Activated CD4-positive, alpha-beta T cell treated with anti-CD3 and anti-CD28 coated beads for 48 hours (primary cell): ENCODE measurements at places on chromosomes 2 and 18.

DNA sequence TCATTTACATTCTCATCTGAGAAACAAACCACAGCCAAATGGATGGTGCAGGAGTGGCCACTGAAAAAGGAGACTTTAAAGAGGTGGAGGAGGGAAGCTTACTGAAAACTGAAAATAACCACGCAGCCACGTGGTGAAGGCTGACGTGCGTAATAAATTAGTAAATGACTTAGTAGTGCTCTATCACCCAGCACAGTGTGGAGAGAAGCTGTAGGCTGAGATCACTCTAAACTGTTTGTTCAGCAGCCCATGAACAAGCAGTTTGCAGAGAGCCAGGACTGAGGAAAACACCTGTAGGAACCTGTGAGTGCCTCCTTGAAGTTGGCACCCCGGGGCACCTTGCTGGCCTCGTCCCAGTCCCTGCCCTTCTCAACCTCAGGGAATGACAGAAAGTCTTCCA lies 193.0 kb downstream of the TXNL1 start:
- no peak for DNase-seq

- DNase-seq: no peak
Measured at GRCh38 chr2:169073211-169073962, 4.0 kb downstream of the DHRS9 start.

DNA sequence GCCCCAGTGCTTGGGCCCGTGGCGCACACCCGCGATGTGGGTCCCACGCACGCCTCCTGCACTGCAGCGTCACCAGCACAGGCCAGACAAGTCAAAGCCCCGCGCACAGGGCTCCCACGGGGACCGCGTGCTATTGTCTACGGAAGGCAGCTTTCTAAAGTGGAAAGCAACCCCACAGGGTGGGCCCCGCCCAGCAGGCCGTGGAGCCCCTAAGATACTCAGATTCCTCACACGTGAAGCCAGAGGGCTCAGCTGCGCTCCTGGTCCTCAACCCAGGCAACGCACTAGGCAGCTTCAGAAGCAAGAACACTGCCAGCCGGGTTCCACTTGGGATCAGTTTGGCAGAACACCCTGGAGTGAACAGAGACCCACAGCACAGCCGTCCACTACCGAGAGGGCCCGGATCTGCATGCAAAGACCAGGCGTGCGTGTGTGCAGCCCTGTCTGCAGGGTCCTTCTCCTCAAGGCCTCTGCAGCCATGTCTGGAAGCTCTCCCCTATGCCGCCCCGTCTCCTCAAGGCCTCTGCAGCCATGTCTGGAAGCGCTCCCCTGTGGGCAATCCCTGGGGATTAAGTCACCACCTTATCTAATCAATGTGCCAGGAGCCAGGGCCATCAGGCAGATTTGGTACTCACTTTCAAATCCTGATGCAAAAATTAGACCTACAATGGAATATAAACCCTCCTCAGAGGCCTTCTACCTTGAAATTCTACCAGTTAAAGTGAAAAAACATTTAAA lies 231.3 kb downstream of the HDAC4 start:
- no peak for DNase-seq

DNA sequence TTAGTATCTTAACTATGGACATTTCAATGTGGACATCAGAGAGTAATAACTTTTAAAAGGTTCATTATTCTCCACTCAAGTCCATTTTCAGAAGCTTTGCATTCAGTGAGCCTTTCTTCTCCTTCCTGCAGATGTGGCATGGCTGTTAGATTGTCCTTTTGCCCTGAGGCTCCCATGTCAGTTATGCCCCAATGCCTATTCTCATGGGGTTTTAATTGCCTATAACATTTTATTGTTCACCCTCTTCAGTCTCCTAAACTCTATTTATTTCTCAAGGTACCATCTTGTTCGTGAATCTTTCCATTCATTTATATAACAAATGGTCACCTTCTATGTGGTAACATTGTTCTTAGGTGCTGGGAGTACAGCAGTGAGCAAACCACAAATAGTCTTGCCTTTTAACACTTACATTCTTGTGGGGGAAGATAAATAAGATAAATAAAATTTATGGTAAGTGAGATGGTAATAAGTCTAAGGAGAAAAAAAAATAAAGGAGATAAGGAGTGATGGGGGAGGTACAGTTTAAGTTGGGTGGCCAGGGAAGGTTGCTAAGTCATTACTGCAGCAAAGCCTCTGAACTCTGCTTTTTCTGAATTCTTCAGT lies 277.9 kb upstream of the SIX3 start:
- no peak for DNase-seq

GRCh38 chr2:63124218-63124617 lies 73.6 kb downstream of the OTX1 start:
- DNase-seq: no peak

DNA sequence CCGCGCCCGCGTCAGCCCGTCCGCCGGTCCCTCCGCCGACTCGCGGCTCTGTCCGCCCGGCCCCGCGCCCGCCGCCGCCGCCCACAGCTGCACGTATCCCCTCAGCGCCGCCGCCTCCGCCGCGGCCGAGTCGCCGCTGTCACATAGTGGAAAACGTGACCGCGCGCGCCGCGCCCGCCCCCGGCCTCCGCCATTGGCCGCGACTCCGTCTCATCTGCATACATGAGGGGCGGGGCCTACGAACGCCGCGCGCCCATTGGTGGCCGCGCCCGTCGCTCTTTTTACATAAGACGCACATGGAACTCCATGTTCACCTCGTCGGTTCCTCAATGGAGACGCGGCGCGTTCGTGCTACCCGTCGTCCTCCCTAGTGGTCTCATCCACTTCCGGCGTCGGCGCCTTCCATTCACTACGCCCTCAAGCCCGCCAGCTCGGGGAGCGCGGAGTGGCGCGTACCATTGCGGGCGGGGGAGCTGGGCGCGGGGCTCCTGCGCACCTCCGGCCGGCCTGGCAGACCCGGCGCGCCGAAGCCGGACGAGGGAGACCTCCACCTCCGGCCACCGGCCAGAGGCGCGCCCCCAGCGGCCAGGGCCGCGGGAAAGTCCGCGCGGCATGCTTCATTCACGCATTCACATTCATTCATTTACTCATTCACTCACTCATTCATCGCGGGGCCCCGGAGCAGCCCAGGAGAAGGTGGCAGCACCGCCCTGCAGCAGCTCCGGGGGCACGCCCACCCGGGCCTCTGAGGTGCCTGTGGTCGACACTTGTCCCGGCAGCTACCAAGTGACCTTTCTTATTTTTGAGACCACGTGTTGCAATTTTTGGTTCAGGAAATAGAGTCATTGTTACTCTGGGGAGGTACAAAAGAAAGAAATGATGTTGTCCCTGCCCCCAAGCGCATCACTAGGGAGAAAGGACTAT lies 502 bp upstream of the PER2 start:
- peak; percentile 98 for DNase-seq

DNA sequence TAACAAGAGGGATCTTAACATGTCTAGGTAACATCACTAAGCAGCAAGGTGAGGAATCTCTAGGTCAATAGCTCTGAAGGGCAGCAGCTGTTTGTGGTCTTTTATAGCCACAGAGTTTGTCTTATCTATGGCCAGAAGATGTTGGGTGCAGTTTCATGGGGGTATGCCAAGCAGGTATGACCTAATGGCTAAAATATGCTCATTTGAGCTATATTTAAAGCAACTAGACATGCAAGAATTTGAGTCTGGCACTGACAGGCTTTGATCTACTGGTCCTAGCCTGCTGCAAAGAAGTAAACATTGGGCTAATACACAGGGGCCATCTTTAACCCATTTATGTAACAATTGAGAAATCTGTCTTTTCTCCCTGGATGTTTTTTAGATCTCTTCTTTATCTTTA lies 13.9 kb upstream of the UGP2 start:
- DNase-seq: no peak

- DNase-seq: no peak
Measured at GRCh38 chr18:45856531-45856930, 31.1 kb downstream of the SIGLEC15 start.

DNA sequence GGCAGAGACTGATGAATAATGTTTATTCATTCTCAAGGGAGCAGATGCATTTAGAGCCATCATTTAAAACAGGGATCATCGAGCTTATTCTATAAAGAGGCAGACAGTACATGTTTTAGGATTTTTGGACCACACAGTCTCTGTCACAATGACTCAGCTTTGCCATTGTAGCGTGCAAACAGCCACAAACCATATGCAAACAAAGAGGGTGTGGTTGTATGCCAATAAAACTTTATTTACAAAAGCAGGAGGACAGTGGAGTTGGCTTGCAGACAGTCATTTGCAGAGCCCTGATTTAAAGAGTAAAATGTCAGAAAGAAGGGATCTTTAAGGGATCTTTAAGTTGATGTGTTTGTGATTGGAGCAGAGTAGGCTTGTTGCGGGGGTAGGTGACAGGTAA lies 51.5 kb downstream of the SMIM21 start:
- DNase-seq: no peak

DNA sequence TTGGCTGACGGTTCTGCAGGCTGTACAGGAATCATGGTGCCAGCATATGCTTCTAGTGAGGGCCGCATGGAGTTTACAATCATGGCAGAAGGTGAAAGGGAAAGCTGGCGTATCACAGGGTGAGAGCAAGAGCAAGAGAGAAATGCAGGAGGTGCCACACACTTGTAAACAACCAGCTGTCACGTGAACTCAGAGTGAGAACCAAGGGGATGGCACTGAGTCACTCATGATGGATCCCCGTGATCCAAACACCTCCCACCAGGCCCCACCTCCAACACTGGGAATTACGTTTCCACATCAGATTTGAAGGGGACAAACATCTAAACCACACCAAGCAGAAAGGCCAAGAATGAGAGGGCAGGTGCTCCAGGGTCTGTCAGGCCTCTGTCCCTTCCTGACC lies 185.0 kb upstream of the PID1 start:
- DNase-seq: no peak

- no peak for DNase-seq
Measured at GRCh38 chr2:30680121-30680520, 127.1 kb downstream of the CAPN13 start.

- DNase-seq: no peak
Measured at GRCh38 chr2:200329798-200330197, 23.3 kb downstream of the SPATS2L start.

DNA sequence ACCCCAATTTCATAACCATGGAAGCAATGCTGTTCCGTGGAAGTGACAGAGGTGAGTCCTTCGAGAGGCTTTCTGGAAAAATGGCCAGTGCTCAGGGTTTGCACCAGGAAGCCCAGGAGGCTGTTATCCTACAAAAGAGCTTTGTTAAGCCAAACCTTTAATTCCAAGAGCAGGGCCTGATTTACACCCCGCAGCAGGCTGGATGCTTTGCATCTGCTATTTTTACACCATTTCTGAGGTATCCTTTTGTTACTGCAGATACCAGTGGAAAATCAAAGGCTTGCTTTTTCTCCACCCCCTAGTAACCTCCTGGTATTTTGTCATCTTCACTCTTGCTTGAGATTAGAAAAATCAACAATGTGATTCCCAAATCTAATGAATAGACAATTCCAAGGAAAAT lies 380.6 kb downstream of the SOX11 start:
- DNase-seq: no peak

DNA sequence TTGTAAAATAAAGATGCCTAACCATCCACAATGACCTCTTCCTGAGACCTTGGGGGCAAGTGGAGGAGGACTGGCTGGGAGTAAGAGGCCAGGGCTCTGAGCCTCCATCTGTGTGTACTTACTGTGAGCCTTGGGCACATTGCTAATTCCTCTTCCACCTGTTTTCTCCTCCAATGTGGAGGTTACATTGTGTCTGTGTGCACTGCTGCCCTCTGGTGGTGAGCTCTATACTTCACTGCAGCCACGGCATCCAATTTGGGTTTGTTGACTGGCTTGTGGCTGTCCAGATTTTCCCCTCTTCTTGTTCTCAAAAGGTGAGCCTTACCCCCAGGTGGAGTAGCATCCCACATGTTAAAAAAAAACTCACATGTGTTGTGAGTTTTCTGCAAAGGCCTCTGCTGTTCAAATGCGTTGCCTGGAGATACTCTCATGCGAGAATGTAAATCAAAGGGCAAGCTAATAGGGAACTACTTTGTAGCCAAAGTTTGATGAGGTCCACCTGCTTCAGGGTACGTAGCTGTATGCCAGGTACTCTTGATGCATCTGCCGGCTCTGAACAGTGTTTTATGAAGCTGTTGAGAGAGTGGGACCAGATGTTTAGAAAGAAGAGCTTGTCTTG lies 80.8 kb downstream of the APOB start:
- peak; percentile 79 for DNase-seq

DNA sequence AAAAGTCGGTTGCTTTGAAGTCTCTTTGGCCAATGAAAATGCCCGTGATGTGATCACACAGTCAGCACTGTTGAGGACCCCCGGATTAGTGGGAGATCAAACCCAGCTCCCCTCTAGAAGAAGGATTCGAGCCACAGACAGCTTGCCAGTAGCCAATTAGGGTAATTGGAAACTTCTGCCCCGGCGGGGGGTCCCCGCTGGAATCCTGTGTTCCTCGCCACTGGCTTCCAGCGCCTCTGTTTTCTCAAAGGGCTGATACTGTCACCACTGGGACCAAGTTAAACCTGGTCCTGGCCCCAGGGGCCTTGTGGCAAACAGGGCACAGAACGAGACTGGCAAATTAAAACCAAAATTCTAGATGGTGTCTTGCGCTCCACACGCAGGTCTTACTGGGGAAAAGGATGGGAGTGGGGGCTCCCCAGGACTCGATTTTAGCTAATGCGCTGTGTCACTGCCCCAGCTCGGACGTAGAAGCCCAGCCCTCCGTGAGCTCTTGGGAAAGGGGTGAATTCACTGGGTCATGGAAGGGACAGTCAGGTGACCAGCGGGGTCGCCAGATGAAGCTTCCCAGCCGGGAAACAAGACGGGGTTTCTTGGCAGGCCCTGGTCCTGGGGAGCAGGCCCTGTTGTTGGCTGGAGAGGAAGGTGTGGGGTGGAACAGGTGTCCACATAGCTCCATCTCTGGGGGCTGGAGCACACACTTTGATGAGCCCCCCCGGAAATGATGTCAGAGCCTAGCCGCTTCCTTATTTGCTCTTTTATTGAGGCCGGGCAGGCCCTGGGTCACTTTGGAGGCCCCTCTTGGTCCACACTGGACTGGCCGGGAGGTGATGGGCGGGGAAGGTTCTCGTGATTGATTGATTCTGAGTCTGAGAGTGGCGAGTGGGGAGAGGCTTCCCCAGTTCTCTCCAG lies 90.2 kb downstream of the SMAD7 start:
- DNase-seq: no peak

GRCh38 chr2:135494503-135494902 lies 36.5 kb downstream of the ZRANB3 start:
- no peak for DNase-seq

DNA sequence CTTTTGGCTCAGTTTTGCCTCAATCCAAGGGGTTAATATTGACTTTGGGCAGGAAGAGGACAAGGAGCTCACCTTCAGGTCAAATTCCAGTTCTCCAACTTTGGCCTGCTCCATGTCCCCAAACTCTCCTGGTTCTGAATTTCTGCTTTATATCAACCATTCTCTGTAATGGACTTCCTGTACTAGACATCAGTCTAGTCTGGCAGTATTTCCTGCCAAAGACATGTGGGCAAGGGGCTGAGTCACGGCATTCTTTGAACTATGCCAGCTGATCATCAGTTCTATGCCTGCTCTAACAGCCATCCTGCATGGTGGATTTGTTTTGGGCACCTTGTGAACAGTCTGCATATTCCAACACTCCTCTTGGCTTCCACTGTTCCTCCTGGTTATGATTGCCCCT lies 199.4 kb downstream of the ZEB2 start:
- peak; percentile 60 for DNase-seq
